ENCODE measurements at places on chromosomes 6 and 20.

DNA sequence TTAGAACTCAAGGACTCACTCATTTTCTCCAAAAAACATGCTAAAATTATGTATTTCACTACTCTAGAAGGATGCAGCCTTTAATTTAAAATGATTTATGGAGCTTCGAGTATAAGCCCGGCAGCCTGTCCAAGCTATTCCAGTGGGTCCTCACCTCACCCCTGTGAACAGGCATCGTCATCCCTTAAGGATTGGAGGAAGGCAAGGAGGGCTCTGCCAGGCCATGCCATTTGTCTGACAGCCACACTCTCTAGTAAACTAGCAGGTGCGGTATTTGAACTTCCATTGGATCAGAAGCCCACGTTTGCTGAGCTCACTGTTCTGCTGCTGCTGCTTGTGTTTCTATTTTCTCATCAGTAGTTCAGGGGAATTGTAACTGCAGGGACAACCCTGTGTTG, 39.8 kb upstream of the NAA20 start:
- no peaks in the 10 kb centered on the region for H3K27me3 ChIP-seq
- no peaks in the 10 kb centered on the region for H3K36me3 ChIP-seq
- H3K4me1 ChIP-seq: no peaks in the 10 kb centered on the region
- H3K27ac ChIP-seq: no peak overlapping the region

- H3K4me1 ChIP-seq: no peaks in the 10 kb centered on the region
- DNase-seq: no peak
- H3K4me3 ChIP-seq: no peak overlapping the region
- no peaks in the 10 kb centered on the region for H3K27me3 ChIP-seq
- H3K27ac ChIP-seq: no peak overlapping the region
These were observed 251.6 kb upstream of the SOX4 start for GRCh38 chr6:21341910-21342309.

DNA sequence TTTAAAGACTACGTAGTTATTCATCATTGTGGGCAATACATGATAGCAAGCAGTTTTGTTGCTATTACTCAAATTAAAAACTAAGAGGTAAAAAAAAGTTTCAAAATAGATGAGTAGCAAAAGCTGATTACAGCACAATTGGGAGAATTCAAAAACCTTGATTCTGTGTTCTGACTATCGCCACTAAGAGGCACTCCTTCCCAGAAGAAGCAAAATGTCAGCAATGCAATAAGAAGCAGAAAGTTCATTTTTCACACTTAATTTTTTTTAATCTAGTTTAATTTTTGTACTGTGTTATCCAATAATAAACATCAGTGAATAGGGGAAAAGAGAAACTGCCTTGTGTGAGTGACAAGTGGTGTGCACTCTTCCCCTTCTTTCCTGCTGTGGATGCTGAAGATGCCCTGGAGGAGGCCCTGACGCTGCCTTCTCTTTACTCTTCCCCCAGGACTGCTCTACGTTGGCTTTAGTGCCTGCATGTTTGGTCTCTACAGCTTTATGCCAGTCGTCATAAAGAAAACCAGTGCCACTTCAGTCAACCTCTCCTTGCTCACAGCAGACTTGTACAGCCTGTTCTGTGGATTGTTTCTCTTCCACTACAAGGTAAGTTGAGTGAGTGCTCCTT, 263.2 kb upstream of the PLN start:
- no peaks in the 10 kb centered on the region for H3K4me1 ChIP-seq
- no peaks in the 10 kb centered on the region for H3K36me3 ChIP-seq
- H3K27ac ChIP-seq: no peak overlapping the region
- DNase-seq: no peak
- H3K4me3 ChIP-seq: no peak overlapping the region

DNA sequence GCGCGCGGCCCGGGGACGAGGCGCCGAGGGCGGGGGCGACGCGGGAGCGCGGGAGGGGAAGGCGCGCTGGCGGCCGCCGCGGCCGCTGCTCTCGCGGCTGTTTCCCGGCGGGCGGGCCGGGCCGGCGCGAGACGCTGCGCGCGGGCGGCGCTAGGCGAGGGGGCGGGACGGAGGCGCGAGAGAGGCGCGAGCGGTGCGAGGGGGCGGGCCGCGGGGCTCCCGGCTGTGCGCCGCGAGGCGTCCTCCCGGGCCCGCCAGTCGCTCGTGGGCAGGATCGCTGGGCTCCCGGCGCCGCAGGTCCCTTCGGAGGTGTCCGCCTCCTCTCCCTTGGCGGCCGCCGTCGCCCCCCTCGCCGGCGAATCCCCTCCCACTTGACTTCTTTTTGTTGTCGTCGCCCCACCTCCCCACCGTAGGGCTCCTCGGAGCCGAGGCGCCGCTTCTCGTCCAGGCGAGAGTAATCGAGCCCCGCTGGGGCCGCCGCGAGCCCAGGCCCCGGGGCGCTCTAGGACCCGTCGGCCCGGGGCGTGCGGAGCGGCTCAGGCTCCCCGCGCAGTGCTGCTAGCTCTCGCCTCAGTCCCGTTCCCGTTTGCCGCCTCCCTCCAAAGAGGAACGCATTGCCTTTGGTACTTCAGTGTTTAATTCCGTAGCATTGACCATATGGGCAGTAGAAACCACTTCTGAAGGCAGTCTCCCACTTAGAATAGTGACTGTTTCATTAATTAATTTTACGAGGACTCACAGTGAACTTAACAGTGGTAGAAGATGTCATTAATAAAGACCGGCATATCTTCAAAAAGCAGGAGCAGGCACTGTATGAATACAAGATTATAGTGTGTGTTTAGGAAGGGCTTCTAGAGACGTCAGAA, at the start of gene RANBP9:
RANBP9 (minus strand) TSS at position 103 of the 866 bp plus-strand sequence. CDS start 330 bp downstream, outside the sequence.
- DNase-seq: peak; percentile 90
- H3K4me3 ChIP-seq: peak within 1 kb of the TSS; percentile 57
- H3K36me3 ChIP-seq: no peaks in the 10 kb centered on the region
- peak within 1 kb of the TSS; percentile 75 for H3K27ac ChIP-seq

DNA sequence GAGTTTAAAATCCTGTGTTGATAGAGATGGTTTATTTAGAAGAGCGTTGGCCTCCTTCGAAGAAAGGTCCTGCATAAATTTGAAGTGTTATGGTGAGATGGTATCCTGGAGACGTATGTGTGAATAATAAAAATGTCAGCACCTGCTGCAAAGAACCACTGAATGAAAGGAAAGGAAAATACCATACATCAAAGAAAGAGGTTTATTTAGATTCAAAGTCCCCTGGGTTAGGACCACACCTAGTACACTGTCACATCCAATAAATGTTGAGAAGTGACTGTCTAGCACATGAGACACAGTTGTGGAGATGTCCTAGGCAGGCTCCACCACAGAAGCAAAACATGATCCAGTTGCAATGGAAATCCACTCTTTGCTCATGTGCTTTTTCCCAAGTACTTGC, 214.7 kb downstream of the PAX1 start:
- no peak overlapping the region for H3K4me3 ChIP-seq
- H3K4me1 ChIP-seq: no peaks in the 10 kb centered on the region

- no peak overlapping the region for H3K4me3 ChIP-seq
- H3K36me3 ChIP-seq: no peaks in the 10 kb centered on the region
- H3K4me1 ChIP-seq: peaks cover 14% of the 10 kb centered on the region
- no peak overlapping the region for H3K27ac ChIP-seq
- DNase-seq: no peak
These were observed 418 bp downstream of the TNXB start for GRCh38 chr6:32108727-32109113.

DNA sequence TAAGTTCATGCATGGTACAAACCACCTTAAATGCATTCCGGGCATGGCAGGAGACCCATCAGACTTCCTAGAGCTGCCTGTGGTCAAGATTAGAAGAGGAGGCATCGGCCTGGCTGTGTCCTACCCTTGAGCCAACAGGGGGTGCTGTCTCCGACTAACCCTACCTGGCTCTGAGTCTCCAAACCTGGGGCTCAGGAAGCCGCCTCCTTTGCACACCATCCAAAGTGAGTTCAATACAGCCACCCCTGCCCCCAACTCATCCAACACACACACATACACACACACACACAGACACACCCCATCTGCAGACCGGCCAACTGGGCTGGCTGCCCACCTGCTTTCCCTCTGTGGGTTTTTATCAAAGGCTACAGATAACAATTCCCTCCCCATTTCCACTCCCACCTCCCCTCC, 77.0 kb downstream of the JPH2 start:
- no peak overlapping the region for H3K27ac ChIP-seq
- peaks cover under 1% of the 10 kb centered on the region for H3K27me3 ChIP-seq

DNA sequence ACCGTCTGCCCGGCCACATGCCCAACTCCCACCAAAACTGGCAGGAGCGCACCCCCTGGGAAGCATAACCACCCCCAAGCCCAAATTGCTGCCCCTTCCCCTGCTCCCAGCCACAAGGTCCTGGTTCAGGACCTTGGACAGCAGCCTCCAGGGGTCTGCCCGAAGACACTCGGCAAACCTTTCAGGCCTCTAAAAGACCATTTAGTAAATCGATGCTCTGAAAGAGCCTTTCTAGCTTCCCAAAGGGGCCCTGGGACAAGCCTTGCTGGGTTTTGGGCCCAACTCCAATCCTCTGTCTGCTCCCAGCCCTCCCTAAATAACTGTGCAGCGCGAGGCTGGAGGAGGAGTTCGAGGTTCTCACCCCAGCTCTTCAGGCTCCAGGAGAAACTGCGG, 30.5 kb downstream of the GRM4 start:
- no peak overlapping the region for H3K4me3 ChIP-seq
- no peaks in the 10 kb centered on the region for H3K27me3 ChIP-seq
- no peaks in the 10 kb centered on the region for H3K36me3 ChIP-seq
- H3K27ac ChIP-seq: no peak overlapping the region
- peak; percentile 4 for DNase-seq
- no peaks in the 10 kb centered on the region for H3K4me1 ChIP-seq

- no peaks in the 10 kb centered on the region for H3K4me1 ChIP-seq
- H3K4me3 ChIP-seq: no peak overlapping the region
- H3K36me3 ChIP-seq: no peaks in the 10 kb centered on the region
These were observed 23.3 kb downstream of the TMC2 start for GRCh38 chr20:2559651-2560050.

- no peaks in the 10 kb centered on the region for H3K27me3 ChIP-seq
- no peaks in the 10 kb centered on the region for H3K36me3 ChIP-seq
- H3K4me1 ChIP-seq: no peaks in the 10 kb centered on the region
- H3K27ac ChIP-seq: no peak overlapping the region
These were observed 101.3 kb upstream of the UFL1 start for GRCh38 chr6:96420294-96420693.

GRCh38 chr20:1895674-1896483, 672 bp downstream of the SIRPA start:
- DNase-seq: no peak
- peak overlapping the region; percentile 43 for H3K27ac ChIP-seq
- no peaks in the 10 kb centered on the region for H3K36me3 ChIP-seq
- peaks cover 13% of the 10 kb centered on the region for H3K27me3 ChIP-seq
- H3K4me3 ChIP-seq: no peak overlapping the region

GRCh38 chr6:156030053-156030452, 574.4 kb upstream of the NOX3 start:
- DNase-seq: no peak
- no peak overlapping the region for H3K4me3 ChIP-seq
- H3K27me3 ChIP-seq: no peaks in the 10 kb centered on the region
- H3K4me1 ChIP-seq: no peaks in the 10 kb centered on the region
- no peaks in the 10 kb centered on the region for H3K36me3 ChIP-seq

DNA sequence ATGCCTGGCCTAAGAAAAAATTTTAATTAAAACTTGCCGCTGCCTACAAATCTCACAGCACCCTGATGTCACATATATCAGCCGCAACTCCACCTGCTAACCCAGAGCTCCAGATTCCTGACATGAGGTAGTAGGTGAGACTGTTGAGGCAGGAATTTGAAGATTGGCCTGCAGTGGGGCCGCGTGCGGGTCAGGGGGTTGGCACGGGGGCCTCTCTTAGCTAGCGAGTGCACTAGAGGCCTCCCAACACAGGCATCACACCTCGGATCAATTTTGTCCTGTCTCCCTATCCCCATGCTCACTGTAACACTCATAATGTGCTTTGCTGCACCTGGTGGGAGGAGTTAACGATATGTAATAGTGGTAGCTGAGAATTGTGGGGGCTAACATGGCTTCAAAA, 349.8 kb downstream of the CDC5L start:
- no peak overlapping the region for H3K27ac ChIP-seq
- no peak overlapping the region for H3K4me3 ChIP-seq

- H3K4me1 ChIP-seq: peaks cover 29% of the 10 kb centered on the region
- peak overlapping the region; percentile 76 for H3K27ac ChIP-seq
- DNase-seq: no peak
These were observed 669 bp upstream of the TMEM30A start for GRCh38 chr6:75285283-75285639.

GRCh38 chr6:13776602-13777001, 37.8 kb downstream of the MCUR1 start:
- H3K4me1 ChIP-seq: no peaks in the 10 kb centered on the region
- H3K27ac ChIP-seq: no peak overlapping the region
- no peaks in the 10 kb centered on the region for H3K27me3 ChIP-seq

- H3K27ac ChIP-seq: peak overlapping the region; percentile 89
- peaks cover under 1% of the 10 kb centered on the region for H3K36me3 ChIP-seq
- DNase-seq: peak; percentile 23
- no peaks in the 10 kb centered on the region for H3K27me3 ChIP-seq
- peak overlapping the region; percentile 99 for H3K4me3 ChIP-seq
These were observed 995 bp downstream of the STK4 start for GRCh38 chr20:44967207-44967807.

DNA sequence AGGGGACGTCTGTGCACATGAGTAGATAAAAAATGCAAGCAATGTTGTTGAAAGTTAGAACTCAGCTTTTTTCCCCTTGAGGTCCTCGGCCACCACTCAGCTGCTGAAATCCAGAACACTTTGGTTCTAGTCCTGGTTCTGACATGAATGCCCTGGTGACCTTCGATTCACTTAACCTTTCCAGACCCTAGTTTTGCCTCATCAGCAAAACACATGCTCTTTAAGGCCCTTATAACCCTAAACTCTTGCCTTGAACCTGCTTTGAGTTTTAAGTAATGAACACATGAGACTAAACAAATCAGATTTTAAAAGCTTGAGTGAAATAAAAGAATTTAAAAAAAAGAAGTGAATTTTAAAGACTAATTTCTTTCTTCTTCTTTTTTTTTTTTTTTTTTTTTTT, 33.4 kb downstream of the BMP6 start:
- no peak for DNase-seq
- H3K4me1 ChIP-seq: no peaks in the 10 kb centered on the region

DNA sequence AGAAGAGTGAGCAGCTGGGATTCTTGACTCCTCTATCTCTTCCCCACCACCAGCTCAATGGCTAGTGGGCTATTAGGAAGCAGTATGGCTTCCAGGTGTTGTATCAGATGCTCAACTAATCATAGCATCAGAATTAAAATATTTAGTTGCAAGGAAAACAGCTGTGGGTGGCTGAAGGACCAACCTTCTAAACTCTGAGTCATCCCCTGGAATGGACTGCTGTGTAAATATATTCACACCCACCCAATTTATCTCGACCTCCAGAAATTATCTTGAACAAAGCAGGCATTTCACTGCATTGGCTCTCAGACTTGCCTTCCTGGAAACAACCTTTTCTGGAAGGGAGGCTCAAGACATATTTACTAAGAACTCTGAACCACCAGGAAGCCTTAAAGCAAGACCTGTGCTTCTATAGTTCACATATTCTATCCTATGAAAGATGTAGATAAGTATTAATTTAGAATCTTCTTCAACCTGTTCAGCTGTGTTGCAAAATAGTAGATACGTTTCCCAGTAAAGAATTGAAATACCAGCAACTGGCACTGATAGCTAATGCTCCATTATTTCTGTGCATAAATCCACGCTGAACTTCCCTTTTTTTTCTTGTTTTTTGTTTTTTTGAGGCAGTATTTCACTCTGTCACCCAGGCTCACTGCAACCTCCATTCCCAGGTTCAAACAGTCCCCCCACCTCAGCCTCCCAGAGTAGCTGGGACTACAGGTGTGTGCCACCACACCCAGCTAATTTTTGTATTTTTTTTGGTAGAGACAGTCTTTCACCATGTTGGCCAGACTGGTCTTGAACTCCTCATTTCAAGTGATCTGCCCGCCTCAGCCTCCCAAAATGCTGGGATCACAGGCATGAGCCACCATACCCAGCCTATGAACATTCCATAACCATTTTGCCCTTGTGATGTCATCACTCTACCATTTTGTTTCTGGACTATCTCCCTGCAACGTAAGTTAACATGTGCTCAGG, 56.9 kb upstream of the CD2AP start:
- no peaks in the 10 kb centered on the region for H3K4me1 ChIP-seq
- no peaks in the 10 kb centered on the region for H3K27me3 ChIP-seq
- no peaks in the 10 kb centered on the region for H3K36me3 ChIP-seq
- H3K4me3 ChIP-seq: no peak overlapping the region

Data from CD8-positive, alpha-beta memory T cell (primary cell).